Activated CD4-positive, alpha-beta T cell treated with anti-CD3 and anti-CD28 coated beads for 48 hours (primary cell): ENCODE measurements at places on chromosomes 1 and 21.
A peak's percentile ranks its signal among the peaks of the same experiment; 100 is the strongest.

DNA sequence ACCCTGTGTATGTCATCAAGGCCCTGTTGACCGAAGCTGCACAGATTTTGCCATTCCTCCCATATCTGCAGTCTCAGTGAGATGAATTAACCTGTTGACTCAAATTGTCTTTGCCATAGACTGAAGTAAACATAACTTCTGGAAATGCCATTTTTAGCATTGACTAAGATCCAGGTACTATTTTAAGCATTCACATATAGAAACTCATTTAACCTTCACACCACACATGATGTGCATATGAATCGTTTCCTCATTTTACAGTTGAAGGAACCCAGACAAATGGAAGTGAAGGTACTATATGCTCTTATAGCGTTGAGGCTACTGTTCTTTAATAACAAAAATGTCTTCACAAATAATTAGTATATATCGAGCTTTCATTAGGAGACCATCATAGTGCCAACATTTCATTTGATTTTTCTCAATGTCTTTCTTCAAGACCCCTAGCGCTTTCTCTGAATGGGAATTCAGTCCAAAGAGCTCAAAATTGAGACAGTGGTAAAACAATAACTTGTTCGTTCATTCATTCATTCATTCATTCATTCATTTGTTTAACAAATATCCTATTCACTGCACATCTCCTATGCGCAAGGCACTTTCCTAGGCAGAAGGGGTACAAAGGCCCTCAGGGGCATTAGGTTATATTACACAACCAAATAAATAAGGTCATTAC, 444.7 kb downstream of the ADGRL2 start:
- no peak for DNase-seq

DNA sequence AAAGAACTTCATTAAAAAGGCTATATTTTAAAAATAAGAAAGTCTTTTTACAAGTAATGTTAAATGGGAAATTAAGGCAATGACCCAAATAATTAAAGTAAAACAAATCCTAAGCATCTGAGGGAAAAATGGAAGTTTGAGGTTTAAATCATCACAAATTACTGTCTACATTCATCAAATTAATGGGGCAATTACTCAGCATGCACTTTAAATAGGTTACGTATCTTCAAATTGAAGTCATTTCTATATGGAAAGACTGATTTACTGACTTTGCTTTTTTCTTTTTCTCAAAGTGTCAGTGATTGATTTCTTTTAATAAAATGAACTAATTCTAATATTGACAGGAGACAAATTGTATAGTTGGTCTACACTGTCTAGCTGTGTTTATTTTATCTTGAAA, 1452.3 kb downstream of the NCAM2 start:
- DNase-seq: no peak

GRCh38 chr21:29711236-29711635, 228.6 kb downstream of the GRIK1 start:
- no peak for DNase-seq

GRCh38 chr1:11364170-11364569, 91.2 kb downstream of the UBIAD1 start:
- DNase-seq: no peak

GRCh38 chr1:114181356-114181755, 27.7 kb upstream of the SYT6 start:
- DNase-seq: no peak

DNA sequence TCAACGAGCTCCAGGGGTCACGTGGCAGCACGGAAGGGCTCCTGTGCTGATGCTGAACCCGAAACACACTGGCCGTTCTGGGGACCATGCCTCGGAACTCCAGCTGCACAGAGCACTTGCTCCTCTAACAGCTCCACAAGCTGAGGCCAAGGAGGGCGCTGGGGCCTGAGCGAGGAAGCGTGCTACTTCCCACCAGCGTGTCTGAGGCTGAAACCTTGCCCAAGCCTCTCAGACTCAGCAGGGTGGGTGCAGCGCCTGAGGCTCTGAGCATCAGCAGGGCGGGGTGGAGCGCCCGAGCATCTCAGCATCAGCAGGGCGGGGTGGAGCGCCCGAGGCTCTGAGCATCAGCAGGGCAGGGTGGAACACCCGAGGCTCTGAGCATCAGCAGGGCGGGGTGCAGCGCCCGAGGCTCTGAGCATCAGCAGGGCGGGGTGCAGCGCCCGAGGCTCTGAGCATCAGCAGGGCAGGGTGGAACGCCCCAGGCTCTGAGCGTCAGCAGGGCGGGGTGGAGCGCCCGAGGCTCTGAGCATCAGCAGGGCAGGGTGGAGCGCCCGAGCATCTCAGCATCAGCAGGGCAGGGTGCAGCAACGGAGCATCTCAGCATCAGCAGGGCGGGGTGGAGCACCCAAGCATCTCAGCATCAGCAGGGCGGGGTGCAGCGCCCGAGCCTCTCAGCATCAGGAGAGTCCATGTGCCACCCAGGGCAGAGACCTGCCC, 9.6 kb downstream of the WRAP73 start:
- DNase-seq: no peak

DNA sequence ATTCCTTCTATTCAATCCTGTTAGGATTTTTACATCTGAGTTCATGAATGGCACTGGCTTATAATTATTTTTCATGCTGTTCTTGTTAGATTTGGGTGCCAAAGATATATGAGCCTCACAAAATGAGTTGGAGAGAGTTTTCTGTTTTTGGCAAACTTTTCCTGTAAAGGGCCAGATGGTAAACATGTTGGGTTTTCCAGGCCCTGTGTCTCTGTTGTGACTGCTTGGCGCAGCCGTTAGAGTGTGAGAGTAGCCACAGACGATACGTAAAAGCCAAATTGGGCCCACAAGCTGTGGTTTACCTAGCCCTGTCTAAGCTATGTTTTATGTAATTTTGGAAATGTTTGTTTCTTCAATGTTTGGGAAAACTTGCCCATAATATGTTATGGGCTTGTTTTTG, 15.6 kb upstream of the CA6 start:
- no peak for DNase-seq

- peak; percentile 36 for DNase-seq
Measured at GRCh38 chr1:225653463-225654276, 747 bp upstream of the ENAH start.

DNA sequence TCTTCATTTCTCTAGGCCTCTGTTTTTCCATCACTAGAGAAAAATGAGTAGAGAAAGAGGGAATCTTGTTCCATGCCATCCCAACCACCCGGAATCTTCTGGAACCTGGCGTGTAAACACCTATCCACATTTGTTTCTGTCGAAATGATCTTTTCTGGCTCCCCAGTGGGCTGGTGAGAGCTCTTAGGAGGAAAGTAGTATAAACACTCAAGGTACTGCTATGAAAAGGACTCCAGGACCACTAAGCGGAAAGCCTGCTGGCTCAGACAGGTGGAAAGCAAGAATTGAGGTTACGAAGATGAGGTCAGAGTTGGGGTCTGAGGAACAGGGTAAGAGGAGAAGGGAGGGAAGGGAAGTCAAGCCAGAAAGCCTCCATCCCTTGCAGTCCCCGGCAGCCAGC, 90.8 kb downstream of the PLXNA2 start:
- DNase-seq: no peak

DNA sequence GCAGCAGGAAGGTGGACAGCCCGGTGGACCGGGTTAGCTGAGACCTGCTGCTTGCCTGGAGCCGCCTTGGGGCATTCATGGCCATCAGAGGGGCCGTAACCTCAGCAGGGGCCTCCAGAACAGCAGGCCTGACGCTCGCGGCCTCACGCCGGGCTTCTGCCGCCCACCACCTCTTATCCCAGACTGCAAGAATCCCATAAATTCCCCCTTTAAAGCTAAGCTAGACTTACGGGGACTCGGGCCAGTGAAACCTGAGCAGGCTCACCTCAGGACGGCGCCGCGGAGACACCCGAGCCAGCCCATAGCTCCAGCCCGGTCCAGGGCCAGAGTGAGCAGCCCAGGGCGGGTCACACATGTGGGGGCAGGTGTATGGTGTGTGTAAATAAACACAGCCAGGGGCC, 132.3 kb downstream of the GLIS1 start:
- no peak for DNase-seq

DNA sequence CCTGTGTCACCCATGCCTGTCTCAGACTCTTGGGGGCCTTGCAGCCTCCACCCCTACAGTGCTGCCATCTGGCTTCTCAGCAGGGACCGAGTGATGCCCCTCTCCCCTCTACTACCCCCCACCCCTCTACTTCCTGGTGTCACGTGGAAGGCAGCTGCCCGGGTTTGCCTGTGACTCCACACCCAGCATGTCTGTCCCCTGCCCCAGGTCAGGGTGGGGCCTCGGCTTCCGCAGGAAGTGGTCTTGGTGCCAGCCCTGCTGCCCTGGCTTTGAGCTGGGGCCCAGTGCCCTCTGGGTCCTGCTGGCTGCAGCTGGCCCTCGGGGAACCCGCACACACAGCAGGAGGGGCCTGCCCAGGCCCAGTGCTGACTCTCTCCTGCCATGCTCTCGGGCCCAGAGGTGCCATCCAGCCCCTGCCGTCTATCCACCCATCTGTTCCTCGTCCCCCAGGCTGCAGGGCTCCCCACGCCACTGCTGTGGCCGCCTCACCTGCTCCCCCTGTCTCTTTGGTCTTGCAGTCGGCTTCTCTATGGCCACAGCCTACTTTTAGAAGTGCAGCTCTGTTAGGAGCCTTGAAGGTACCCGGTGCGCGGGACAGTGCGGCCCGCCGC, 24.0 kb downstream of the PLCH2 start:
- no peak for DNase-seq

GRCh38 chr1:200082329-200082728, 54.8 kb downstream of the NR5A2 start:
- DNase-seq: no peak

DNA sequence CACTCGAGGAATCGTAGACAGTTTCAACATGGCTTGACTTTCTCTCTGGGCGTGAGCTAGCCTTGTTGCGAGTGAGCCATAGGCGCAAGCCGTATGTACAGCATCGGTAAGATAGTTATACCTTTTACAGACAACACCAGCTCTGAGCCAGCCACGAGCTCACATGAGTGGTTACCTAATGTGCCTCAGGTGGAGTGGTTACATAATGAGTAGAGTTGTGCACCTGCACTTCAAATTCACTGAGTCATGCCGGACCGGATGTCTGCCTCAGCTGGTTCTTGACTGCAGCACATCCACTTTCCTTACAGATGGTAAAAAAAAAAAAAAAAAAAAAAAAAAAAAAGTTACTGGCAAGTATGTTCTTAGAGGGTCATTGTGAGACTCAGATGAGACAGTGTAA, 360.4 kb upstream of the NR5A2 start:
- no peak for DNase-seq

GRCh38 chr1:202005958-202006357, 4.4 kb upstream of the ELF3 start:
- no peak for DNase-seq

DNA sequence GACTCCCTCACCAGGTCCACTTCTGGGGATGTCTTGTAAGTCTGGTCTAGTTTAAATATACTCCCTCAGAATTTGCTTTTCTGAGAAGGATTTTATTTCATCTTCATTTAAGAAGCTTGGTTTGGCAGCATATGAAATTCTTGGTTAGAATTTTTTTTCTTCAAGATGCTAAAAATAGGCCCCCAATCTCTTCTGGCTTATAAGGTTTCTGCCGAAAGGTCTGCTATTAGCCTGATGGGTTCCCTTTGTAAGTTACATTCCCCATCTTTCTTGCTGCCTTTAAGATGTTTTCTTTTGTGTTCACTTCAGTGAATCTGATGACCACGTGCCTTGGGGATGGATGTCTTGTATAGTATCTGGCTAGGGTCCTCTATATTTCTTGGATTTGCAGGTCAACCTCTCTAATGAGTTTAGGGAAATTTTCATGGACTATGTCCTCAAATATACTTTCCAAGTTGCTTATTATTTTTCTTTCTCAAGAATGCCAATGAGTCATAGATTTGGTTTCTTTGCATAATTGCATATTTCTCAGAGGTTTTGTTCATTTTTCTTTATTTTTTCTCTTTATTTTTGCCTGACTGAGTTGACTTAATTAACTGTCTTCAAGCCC, 19.4 kb downstream of the TCP10L start:
- no peak for DNase-seq

DNA sequence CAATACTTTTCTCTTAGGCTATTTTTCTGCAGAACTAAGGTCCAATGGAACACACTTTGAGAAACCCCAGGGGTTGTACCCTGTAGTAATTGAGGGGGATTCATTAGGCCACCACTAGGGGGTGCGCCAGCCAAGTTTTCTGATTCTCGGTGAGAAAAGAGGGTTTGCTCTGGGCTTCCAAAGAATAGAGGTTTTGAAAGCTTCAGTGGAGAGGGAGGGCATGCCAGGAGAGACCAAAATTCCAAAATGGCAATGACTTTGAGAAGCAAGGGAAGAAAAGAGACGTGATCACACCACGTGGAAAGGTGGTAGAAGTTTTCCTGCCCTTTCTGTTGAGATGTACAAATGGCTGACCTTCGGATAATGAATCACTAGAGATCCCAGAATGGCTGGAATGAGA, 323.3 kb downstream of the RPS6KC1 start:
- DNase-seq: peak; percentile 81

- DNase-seq: no peak
Measured at GRCh38 chr1:205700865-205701401, 20.6 kb upstream of the SLC45A3 start.

- DNase-seq: no peak
Measured at GRCh38 chr1:34389974-34390373, 213.3 kb downstream of the C1orf94 start.

DNA sequence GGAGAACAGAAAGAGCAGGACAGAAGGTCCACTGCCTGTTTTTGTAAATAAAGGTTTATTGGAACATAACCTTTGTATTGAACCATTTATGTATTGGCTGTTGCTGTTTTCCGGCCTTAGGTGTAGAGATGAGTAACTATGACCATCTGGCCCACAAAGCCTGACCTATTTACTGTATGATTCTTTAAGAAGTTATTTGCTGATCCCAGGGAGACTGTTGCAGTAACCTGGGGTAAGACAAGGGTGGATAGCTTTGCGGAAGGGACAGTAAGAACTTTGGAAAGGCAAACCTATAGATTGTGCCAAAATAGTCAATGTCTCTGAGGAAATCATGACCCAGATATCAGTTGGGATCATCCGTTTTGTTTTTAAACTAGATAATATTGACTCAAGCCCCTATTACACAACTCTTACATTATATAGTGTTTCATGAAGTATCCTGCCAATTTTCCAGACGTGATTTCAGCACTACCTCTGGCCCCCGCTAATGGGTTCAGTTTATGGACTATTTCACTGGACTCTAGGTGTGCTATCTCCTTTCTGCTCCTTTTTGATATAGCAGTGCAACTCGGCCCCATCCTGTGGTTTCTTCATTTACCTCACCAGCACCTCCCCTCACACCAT, 20.8 kb upstream of the TLCD4 start:
- DNase-seq: no peak

DNA sequence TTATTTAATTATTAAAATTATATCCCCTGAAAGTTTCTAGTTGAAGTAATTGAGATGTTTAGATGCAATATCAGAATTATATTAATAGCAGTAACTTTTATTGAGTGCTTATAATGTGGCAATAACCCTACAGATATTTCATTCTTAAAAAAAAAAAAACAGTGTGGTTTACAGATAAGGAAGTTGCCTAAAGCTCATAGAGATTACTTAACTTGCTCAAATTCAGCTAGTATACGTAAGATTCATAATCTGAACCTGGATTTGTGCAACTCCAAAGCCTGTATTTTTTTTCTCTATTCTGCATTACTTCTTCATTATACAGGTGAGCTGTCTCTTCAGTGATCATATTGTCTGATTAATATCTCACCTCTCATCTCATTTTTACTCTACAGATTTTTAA, 156.0 kb upstream of the PTBP2 start:
- DNase-seq: no peak

GRCh38 chr1:52032124-52032784, 1.4 kb downstream of the KTI12 start:
- DNase-seq: no peak
